ENCODE measurements at places on chromosomes 16 and 17. TPM values are rescaled to one million over a fixed set of nuclear protein-coding genes. Genes with fewer than 3 reads are reported as not detected.
A peak's percentile ranks its signal among the peaks of the same experiment; 100 is the strongest.

GRCh38 chr17:17391668-17392370 is 85.0 kb upstream of the MED9 start:
- DNase-seq, result no peak
- H3K4me3 ChIP-seq, result no peak overlapping the region
- no peak overlapping the region for H3K27ac ChIP-seq
- H3K4me1 ChIP-seq, result no peaks in the 10 kb centered on the region
- no peaks in the 10 kb centered on the region for H3K36me3 ChIP-seq

DNA sequence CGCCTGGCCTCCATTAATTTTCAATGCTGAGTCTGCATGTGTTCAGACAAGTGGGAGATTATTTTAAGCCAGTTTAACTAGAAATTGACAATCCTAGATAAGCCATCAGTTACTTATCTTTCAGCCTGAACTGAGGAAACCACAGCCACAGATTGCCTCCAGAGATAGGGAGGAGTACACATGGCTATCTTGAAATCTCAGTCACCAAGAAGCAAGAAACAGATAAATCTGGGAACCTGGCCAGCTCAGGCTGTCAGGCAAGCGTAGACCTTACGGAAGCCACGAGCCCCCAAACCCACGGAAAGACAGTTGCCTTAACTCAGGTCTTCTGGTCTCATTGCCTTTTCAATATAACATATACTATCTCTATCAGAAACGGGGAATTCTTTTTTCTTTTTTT is 2.0 kb upstream of the GLG1 start:
- no peaks in the 10 kb centered on the region for H3K36me3 ChIP-seq
- DNase-seq, result no peak
- no peak overlapping the region for H3K4me3 ChIP-seq
- H3K27me3 ChIP-seq, result no peaks in the 10 kb centered on the region
- peaks cover 35% of the 10 kb centered on the region for H3K4me1 ChIP-seq

DNA sequence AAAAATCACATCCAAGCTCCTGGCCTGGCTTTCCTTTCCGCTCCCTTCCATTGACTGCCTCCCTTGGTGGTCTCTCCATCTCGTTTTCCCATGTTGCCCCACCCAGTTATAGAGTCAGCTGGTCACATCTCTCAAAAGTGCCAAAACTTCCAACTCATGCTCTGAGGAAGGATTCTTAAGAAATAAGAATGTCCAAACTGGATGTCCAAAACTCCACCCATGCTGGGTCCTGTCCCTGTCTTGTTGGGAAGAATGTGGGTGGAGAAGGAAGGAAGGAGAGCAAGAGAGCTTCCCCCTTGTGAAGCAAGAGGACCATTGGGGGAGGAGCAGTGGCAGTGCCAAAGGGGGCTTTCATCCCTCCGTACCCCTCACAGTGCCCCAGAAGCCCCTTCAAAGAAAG is 44.6 kb upstream of the MAP3K14 start:
- DNase-seq, result no peak
- H3K4me3 ChIP-seq, result no peak overlapping the region
- no peaks in the 10 kb centered on the region for H3K27me3 ChIP-seq
- H3K27ac ChIP-seq, result no peak overlapping the region
- H3K36me3 ChIP-seq, result no peaks in the 10 kb centered on the region
- peaks cover 4% of the 10 kb centered on the region for H3K4me1 ChIP-seq

DNA sequence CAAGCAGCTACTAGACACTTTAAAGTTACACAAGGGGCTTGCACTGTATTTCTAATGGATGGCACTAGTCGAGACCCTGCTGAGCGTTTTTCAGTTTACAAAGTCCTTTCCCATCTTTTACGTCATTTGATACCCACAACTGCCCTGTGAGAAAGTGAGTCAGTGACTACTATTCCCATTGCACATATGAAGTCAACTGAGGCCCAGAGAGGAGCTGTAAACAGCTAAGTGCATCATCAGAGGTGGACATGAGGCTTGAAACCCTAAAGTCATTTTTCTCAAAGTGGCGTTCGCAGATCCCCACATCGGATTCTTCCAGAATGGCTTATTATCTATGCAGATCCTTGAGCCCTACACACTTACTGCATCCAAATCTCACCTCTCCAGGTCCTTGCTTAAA is 50.6 kb downstream of the TEKT5 start:
- DNase-seq, result no peak
- H3K4me3 ChIP-seq, result no peak overlapping the region
- no peaks in the 10 kb centered on the region for H3K4me1 ChIP-seq

DNA sequence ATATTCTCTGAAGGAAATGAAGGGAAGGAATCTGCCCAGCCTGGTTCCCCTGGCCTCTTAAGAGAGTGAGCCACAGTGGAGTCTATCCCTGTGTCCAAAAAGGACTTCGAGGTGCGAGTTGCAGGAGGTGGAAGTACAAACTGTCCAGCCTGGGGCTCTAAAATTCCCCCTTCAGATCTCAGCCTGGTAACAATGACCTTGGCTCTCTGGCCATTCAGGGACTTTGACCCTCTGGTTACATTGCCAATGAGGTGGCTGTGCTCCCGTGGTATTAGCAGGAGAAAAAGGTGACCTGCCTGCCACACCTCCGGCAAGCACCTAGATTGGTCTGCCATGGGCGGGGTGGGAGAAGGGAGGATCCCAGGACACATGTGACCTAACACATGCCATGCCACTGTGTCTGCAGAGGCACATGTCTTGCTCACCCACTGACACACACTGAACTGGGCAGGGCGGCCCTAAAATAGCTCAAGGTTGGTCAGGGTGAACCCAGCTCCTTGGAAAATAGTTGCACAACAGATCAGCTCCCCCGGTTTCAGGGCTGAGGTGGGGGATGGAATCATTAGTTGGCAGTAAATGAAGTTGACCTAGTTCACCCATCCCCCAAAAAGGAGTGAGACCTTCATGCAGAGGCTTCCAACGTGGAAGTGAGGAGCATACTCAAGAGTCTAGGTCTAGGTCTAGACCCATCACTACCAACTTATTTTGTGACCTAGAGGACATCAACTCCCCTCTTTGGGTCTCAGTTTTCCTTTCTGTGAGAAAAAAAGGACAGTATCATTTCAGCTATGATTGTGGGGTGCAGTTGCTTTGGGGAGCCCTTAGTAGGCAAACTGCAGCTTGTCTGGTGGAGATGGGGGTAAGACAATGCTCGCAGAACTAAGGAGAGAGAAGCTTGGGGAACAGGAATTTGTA is 2.2 kb downstream of the NR1D1 start:
- H3K4me3 ChIP-seq, result peak overlapping the region; percentile 98
- H3K36me3 ChIP-seq, result peaks cover 4% of the 10 kb centered on the region
- peak overlapping the region; percentile 99 for H3K27ac ChIP-seq
- H3K27me3 ChIP-seq, result no peaks in the 10 kb centered on the region

DNA sequence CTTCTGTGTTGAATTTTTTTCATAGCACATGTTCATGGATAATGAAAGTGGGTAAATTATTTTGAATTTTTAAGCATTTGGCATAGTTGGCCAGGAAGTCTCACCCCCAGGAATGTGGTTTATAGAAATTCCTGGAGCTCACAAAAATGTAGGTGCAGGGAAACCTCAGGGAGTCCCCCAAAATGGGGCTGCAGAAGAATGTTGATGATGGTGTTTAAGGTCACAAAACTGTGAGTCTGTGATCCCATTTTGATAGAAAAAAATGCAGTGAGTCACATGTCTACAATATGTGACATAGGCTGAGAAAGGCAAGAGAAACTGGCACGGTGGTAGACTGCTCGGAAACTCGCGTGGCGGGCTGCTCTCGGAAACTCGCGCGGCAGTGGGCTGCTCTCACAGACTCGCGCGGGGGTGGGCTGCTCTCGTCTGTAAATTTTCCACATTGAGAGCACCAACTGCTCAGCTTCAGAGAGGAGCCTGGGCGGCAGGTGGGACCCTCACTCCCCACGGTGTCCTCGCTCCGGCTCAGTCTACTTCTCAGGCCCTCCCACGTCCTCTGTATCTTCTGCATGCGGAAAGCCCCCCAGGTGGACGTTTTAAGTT is 18.7 kb upstream of the MC1R start:
- no peaks in the 10 kb centered on the region for H3K4me1 ChIP-seq
- H3K4me3 ChIP-seq, result no peak overlapping the region
- DNase-seq, result no peak
- H3K27me3 ChIP-seq, result no peaks in the 10 kb centered on the region
- H3K27ac ChIP-seq, result no peak overlapping the region
- peaks cover 83% of the 10 kb centered on the region for H3K36me3 ChIP-seq

Gene HIC1
- 2.1 TPM for polyA plus RNA-seq

Gene BCAR1
- 78.7 TPM for polyA plus RNA-seq

Gene COPRS
- 75.3 TPM for polyA plus RNA-seq
